ENCODE measurements at places on chromosomes 4 and X. TPM values are rescaled to one million over a fixed set of nuclear protein-coding genes. Genes with fewer than 3 reads are reported as not detected.

Gene MAB21L2
- polyA plus RNA-seq = 0.92 TPM

Gene TMEM156
- polyA plus RNA-seq = not detected

Gene DCX
- 206 TPM for polyA plus RNA-seq

Gene GYG2
- 6.3 TPM for polyA plus RNA-seq

Gene CT83
- polyA plus RNA-seq = not detected

All from neural cell (in vitro differentiated cells).